ENCODE measurements at places on chromosomes 7 and 10.

GRCh38 chr10:53403688-53404087 is 631.1 kb upstream of the MBL2 start:
- DNase-seq, result no peak

GRCh38 chr7:129530795-129531391 is 28.6 kb downstream of the SMKR1 start:
- DNase-seq, result no peak

DNA sequence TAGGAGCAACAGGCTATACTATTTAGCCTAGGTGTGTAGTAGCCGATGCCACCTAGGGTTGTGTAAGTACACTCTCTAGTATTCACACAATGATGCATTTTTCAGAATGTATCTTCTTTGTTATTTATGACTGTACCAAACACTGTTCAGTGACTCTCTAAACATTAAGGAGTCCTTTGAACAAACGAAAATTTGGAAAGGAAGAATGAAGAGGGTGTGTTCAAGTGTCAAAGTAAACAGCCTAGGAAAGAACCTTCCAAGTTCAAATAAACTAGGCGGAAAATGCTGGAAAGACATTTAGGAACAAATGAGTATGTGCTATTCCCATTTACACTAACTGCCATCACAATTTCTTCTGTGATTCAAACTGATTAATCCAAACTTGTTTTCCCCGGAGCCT is 142.4 kb downstream of the CHCHD3 start:
- no peak for DNase-seq

DNA sequence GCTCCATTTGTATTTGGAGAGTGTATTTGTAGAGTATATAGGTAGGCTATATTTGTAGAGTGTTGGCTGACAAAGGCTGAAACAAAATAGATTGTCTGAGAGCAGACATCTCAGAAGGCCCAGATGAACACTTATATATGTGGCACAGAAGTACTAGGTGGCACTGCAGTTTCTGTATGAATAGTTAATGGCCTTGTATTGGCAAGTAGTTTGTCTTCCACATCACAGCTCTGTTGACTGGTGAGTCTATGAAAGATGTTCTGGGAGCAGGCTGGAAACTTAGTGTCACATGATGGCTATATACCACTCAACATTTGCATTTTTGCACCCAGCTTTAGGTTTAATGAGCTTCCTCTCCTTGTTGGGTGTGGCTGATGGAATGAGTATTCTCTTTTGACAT is 51.9 kb downstream of the CCNY start:
- no peak for DNase-seq

- no peak for DNase-seq
These were observed 481.8 kb downstream of the TFEC start for GRCh38 chr7:115548756-115549155.

GRCh38 chr7:10225275-10225674 is 748.4 kb upstream of the PHF14 start:
- no peak for DNase-seq

Measured in OCI-LY7 (cell line).